ENCODE measurements at places on chromosomes 6 and 20.

- peak; percentile 56 for DNase-seq
These were observed 52.6 kb downstream of the BMP5 start for GRCh38 chr6:55822815-55823214.

- no peak for DNase-seq
These were observed 194.9 kb downstream of the SCP2D1 start for GRCh38 chr20:19008497-19008896.

DNA sequence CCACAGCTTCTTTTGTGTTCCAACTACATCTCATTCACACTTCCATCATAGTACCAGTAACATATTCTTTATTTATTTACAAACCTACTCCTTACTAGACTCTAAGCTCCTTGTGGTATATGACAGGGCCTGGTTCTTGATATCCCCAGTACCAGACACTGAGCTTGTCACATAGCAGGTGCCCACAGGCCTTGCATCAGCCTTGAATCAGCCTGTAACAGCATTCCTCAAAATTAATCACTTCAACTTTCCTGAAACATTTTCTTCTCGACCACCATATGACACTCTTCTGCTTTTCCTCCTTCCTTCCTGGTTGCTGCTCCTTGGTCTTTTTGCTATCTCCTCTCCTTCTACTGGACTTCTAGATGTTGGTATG, 24.7 kb upstream of the SRPK1 start:
- no peak for DNase-seq

- no peak for DNase-seq
These were observed 25.3 kb upstream of the ZBTB24 start for GRCh38 chr6:109508166-109508860.

DNA sequence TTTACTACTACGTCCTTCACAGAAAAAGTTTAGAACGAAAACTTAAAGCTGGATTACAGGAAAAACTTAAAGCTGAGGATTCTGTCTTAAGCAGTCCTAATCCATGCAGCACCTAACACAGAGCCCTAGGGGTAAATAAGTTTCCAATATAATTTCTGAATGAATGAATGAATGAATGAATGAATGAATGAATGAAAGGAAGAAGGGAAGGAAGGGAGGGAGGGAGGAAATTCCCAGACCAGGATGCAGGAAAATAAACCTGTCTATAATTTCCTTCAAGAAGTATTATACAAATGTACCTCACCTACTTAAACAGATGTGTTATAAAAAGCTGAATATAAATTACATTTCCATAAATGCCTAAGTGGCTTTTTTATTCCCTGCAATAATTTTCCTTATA, 83.4 kb downstream of the RNGTT start:
- DNase-seq: no peak

DNA sequence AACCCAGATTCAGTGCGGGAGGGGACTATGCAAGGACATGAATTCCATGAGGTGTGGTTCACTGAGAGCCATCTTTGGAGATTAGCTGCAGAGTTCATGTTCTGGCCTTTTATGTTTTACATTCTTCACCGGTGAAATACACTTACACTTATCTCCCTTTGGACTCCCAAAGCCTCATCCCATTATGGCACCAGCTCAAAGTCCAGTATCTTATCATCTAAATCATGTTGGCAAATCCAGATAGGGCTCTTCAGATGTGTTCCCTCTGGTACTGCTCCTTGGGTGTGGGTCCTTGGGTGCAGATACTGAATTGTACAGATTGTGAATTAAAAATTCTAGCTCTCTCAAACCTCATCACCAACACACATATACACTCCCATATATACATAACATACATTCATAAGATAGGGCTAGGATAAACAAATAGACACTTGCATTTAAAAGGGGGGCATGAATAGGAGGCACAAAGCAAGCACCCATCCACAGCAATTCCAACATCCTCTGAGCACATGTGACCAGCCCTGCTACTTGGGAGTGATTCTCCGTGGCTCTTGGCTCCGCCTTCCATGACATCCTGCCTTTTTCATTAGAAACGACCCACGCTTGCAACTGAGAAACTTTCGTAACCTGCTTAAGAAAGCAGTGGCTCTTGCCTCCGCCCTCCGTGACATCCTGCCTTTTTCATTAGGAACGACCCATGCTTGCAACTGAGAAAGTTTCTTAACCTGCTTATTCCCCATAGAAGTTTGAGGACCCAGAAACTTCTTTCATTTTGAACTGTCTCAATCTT, 53.6 kb upstream of the LRRC1 start:
- DNase-seq: peak; percentile 26

- no peak for DNase-seq
These were observed 107.4 kb downstream of the PERP start for GRCh38 chr6:137999815-138000214.

DNA sequence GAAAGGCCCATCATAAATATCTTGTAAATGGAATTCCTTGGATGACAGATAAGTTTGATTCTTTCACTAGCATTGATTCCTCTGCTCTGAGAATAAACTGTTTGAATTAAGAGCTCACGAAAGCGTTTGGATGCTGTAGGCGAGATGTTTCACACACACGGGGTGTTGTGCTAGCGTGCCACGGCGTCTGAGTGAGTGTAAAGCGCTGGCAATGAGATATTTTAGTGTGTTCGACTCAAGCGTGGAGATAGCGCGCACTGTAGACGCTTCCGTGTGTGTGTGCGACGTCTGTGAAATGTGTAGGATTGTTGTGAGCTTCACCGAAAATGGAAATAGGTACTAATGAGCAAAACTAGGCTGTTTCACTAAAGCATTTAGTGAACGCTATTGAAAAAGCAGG, 29.4 kb upstream of the ADRM1 start:
- DNase-seq: no peak

GRCh38 chr6:37860226-37860839, 40.8 kb downstream of the ZFAND3 start:
- peak; percentile 52 for DNase-seq

DNA sequence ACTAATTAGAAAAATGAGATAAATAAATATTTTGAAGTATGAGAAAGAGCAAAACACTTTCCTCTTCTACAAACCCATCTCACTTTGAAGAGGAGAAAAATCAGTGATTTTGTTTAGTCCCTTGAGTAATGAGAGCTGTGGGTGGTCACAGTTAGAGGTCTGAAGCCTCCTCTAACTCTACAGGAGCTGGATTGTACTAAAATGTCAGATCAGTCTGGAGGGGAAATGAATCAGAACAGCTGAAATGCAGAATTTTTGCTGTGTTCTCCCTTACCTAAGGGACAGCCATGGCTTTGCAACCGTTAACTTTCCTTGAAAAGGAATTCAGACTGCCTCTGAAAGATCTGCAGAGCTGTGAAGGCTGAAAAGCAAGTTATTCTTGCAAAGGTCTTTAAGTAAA, 11.4 kb upstream of the RFPL4B start:
- no peak for DNase-seq

- no peak for DNase-seq
These were observed 134.3 kb downstream of the PXDC1 start for GRCh38 chr6:3617192-3617631.

GRCh38 chr6:99145738-99146137, 198.0 kb upstream of the FBXL4 start:
- DNase-seq: no peak

- DNase-seq: no peak
These were observed 32.5 kb upstream of the RPS6KA2 start for GRCh38 chr6:166659581-166659980.

DNA sequence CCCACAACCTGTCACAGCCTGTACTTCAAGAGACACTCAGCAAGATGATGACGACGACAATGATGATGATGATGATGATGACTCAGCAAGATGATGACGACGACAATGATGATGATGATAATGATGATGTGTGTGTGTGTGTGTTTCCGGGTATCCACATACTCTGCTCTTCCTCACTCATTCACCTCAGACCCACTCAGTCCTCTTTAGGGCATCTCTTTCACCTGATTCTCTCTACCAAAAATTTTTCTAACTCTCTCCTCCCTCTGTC, 1.2 kb upstream of the EIF6 start:
- DNase-seq: no peak

- no peak for DNase-seq
These were observed 29.6 kb downstream of the RNF217 start for GRCh38 chr6:124991764-124992295.

GRCh38 chr20:20174089-20174835, 121.9 kb downstream of the CFAP61 start:
- DNase-seq: no peak

GRCh38 chr6:62367601-62368000, 81.6 kb upstream of the KHDRBS2 start:
- no peak for DNase-seq

- peak; percentile 70 for DNase-seq
These were observed 746 bp downstream of the NUP153 start for GRCh38 chr6:17705778-17706579.

DNA sequence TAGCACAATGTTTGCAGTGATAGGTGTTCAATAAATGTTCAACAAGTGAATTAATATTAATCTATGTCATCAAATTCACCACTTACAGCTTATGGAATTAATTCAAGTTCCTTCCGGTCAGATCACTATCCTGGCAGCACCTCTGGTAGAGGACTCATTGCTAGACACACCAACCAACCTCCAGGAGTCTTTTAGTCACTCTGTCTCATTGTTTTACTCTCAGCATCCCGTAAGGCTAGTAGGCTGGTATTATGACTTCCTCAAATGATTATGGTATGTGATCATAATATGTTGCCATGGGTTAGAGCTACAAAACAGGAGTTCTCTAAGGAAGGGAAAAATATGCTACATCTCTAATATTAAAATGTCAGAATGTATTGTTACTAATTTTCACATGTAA, 21.7 kb upstream of the MMS22L start:
- no peak for DNase-seq

DNA sequence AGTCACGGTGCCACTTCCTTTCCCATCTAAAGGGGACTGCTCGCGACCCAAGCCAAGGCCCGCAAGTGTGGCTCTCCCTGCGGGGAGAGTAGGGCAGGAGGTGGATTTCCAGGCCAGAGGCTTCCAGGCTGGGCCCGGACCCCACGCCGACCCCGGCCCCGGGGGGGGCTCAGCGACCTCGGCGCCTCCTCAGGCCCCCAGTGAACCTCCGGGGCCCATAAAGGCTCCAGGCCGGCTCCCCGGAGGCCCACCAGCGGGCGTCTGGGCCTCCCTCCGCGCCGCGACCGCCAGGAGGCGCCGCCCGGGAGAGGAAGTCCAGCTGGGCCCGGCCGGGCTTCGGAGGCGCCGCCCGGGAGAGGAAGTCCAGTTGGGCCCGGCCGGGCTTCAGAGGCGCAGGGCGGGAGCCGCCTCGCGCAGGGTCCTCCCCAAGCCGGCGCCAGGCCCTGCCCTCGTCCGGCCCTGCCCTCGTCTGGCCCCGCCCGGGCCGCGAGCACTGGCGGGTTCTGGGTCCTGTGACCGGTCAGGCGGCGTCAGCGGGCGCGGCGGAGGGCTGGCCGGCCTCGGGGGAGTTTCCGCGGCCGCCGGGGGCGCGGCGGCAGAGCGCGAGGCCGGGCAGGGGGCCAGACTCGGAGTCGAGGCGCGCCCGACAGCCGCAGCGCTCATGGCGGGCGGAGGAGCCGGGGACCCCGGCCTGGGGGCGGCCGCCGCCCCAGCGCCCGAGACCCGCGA, at the start of gene RAB32:
Gene RAB32, plus strand, starts transcription at position 623 of the 729 bp plus-strand sequence. Its CDS starts 39 bp downstream, at position 662.
- DNase-seq: peak; percentile 97

DNA sequence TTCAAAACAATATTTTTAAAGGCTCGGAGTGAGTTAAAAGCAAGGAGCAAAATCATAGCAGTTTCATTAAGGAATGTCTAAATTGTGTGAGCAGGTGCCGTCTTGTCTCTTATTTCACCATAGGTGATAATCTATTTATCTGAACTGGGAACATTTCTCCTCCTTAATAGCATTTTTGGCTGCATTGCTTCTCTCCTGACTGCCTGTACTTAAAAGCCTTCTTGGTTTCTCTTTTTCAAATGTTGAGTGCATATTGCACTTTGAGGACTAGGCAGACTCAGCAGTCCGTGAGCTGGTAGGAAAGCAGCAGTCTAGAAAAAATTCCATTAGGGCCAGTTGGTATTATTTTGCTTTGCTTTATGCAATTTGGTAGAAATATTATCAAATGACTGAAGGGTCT, 645.9 kb downstream of the GRIK2 start:
- no peak for DNase-seq

GRCh38 chr6:18055714-18056382, 66.6 kb downstream of the NHLRC1 start:
- DNase-seq: no peak

GRCh38 chr6:106510090-106510970, 119.0 kb downstream of the RTN4IP1 start:
- DNase-seq: peak; percentile 62

DNA sequence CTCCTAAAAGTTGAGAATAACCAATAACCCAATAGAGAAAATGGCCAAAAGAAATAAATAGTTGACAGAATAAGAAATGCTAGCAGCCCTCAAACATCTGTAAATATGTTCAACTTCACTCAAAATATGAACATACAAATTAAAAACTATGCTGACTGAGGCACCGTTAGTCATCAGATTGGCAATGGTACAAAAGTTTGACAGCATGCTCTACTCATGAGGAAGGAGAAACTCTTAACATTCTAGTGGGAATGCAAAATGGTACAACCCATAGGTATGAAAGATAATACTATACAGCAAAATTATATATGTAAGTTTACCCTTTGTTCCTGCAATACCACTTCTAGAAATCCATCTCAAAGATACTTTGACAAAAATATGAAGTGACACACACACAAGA, 1.6 kb upstream of the ZSCAN12 start:
- peak; percentile 73 for DNase-seq

GRCh38 chr6:51963980-51964379, 123.4 kb downstream of the PKHD1 start:
- no peak for DNase-seq

- DNase-seq: peak; percentile 15
These were observed 42.4 kb downstream of the TXLNB start for GRCh38 chr6:139249395-139249794.

- peak; percentile 16 for DNase-seq
These were observed 80.2 kb downstream of the CARMIL1 start for GRCh38 chr6:25359191-25359861.

DNA sequence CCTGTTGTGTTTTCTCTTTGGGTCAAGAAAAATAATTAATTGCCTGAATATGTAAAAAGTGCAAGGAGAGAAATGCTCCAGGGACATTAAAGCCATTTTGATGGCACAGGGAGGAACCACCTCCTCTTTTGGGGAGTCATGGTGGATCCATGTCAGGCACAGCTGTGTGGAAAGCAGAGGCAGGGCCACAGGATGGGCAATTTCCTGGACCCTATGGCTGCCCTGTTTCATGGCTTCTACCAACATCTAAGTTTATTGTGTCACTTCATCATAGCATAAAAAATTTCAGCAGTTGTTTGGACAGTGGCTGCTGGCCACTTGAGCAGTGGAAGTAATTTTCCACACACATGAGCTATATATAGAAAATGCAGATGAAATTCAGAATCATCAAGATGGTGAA, 238.2 kb downstream of the SYNE1 start:
- no peak for DNase-seq

DNA sequence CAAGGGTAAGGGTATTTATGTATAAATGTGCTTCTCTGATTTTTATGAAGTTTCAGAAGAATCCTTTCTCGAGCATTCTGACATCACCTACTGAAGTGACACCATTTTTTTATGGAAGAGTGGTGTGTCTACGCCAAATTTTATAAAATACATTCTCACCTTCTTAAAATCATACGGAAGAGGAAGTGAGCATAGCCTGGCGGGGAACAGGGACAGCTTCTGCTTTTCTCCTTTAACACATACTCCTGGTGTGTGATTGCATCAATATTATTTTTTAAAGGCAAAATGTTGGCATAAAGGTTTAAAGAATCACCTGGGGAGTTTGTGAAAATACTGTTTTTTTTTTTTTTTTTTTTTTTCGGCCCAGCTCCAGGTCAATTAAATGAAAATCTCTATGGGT, 733.6 kb upstream of the MAN1A1 start:
- no peak for DNase-seq

Data from iris pigment epithelial cell (primary cell).